ENCODE measurements at places on chromosomes 7 and 10.
A peak's percentile ranks its signal among the peaks of the same experiment; 100 is the strongest.

- DNase-seq = no peak
These were observed 82.1 kb upstream of the HPS1 start for GRCh38 chr10:98528805-98529183.

DNA sequence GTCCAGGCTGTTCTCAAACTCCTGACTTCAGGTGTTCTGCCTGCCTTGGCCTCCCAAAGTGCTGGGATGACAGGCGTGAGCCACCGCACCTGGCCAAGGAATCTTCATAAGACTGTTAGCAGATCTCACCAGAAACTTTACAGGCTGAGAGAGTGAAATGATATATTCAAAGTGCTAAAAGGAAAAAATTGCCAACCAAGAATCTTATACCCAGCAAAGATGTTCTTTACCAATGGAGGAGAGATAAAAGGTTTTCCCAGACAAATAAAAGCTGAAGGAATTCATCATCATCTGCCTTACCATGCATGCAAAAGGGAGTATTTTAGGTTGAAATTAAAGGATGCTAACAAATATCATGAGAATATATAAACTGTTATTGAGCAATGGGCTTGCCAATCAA lies 23.6 kb downstream of the GIMAP7 start:
- DNase-seq = no peak

DNA sequence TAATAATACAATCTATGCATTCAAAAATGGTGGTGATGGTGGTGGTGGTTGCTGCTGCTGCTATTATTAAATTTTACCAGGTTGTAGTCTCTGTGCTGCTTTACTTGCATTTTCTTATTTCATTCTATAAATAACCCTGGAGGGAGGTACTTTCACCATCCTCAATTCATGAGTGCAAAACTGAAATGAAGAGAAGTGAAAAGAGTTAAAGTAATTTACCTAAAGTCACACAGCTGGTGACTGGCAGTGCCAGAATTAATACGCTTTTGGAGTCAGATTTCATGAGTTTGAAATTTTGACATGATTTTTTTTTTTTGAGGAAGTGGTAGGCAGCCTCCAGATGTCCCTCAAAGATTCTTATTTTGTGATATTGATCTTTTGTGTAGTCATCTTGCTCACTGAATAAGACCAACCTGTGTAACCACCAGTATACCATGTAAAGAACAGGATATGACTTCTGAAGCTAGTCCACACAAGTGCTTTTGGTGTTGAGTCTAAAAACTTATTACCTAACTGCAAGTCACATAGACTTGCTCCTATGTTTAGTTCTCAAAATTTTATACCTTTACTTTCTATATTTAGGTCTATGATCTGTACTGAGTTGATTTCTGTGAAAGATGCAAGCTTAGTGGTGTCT lies 218.8 kb downstream of the ZWINT start:
- no peak for DNase-seq

GRCh38 chr10:120017733-120018417 lies 125.3 kb downstream of the SEC23IP start:
- no peak for DNase-seq

- no peak for DNase-seq
These were observed 47.4 kb upstream of the GNAI1 start for GRCh38 chr7:80087051-80087770.

- no peak for DNase-seq
These were observed 114.6 kb upstream of the LRRTM3 start for GRCh38 chr10:66811211-66811610.

GRCh38 chr10:47383261-47384147 lies 589 bp downstream of the ZNF488 start:
- no peak for DNase-seq

- DNase-seq = no peak
These were observed 7.3 kb upstream of the GRIFIN start for GRCh38 chr7:2483494-2483893.

GRCh38 chr10:13922586-13922985 lies 335.8 kb downstream of the PRPF18 start:
- no peak for DNase-seq

DNA sequence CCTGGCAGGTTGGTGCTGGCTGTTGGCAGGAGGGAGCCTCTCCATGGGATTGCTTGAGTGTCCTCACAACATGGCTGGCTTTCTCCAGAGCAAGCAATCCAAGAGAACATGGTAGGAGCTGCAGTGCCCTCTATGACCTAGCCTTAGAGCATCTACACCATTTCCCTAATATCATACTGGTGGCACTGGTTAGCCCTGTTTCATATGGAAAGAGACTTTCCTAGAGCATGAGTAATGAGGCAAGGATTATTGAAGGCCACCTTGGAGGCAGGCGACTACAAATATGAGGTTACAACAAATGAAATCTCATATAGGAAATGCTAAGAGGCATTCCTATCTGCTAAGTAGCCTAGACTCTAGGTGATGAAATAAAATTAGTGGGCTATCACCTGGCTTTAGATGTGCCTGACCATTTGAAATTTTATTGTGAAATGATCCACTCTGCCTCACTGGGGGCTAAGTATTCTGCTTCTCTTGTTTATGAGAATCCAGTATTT lies 153.6 kb downstream of the RGS10 start:
- DNase-seq = no peak

GRCh38 chr7:26307226-26307625 lies 15.6 kb downstream of the SNX10 start:
- no peak for DNase-seq

- DNase-seq = no peak
These were observed 189.8 kb downstream of the JCAD start for GRCh38 chr10:29869593-29869992.

DNA sequence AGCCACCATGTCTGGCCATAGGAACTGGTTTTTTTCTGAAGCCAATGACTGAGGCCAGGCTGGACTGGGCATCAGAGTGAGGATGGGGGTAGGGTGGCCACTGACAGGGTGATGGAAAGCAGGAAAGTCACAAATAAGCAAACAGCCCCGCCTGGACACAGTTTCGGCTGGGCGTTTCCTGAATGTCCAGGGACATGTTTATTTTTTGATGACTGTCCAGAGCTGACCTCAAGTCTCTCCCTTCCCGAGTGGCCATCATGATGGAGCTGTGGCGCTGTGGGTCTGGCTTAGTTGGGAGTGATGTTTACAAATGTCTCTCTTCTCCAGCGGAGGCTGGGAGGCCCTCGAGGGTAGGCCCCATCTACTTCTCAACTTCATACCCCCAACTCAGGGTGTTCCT lies 37.1 kb upstream of the COMTD1 start:
- DNase-seq = no peak

DNA sequence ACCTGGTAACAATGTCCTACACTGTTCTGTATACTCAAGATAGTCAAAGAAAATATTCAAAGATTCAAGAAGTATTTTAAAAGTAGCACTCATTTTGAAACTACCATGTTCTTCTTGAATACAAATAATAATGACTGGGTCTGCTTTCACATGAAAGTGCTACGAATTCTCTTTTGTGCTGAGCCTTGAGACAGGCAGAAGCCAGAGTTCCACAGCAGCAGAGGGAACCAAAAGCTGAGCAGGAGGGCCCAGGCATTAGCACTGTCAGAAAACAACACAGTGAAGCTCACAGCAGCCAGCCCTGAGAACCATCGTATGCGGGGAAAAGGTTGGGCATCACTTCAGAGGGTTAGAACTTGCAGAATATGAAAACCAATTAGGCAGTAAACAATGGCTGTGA lies 38.9 kb downstream of the ANKMY2 start:
- no peak for DNase-seq

DNA sequence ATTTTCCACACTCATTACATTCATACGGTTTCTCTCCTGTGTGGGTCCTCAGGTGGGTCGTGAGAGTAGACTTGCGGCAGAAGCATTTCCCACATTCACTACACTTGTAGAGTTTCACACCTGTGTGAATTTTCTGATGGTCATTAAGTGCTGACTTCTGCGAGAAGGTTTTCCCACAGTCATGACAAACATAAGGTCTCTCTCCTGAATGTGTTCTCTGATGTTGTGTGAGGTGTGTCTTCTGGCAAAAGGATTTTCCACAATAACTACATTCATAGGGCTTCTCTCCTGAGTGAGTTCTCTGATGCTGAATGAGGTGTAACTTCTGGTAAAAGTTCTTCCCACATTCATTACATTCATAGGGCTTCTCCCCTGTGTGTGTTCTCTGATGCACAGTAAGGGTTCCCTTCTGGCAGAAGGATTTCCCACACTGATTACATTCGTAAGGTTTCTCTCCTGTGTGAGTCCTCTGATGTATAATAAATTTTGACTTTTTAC lies 15.1 kb downstream of the ZNF12 start:
- no peak for DNase-seq

GRCh38 chr7:129144095-129144833 lies at the start of gene TSPAN33:
Gene TSPAN33, plus strand, starts transcription at chr7:129144707. Its CDS starts 274 bp downstream, at chr7:129144981.
- peak; percentile 57 for DNase-seq

GRCh38 chr10:45442251-45442650 lies 68.2 kb downstream of the ALOX5 start:
- no peak for DNase-seq

- no peak for DNase-seq
These were observed 55.9 kb upstream of the ADRB1 start for GRCh38 chr10:113987805-113988204.

DNA sequence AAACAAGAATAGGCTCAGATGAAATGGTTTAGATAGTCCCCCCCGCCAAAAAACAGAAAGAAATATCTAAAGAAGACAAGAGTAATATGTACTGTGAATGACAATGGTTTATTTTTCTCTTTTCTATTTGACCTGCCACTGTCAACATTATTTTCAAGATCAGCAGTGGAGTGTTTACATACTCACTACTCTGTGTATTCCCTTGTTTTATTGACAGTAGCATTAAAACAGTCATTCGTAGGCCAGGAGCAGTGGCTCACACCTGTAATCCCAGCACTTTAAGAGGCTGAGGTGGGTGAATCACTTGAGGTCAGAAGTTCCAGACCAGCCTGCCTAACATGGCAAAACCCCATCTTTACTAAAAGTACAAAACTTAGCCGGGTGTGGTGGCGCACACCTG lies 245.3 kb upstream of the SLC26A5 start:
- DNase-seq = no peak

- DNase-seq = peak; percentile 9
These were observed 16.4 kb upstream of the ABCA13 start for GRCh38 chr7:48154792-48155413.

GRCh38 chr10:82438277-82438676 lies 563.3 kb downstream of the NRG3 start:
- no peak for DNase-seq

GRCh38 chr10:91690996-91691676 lies 58.3 kb upstream of the PPP1R3C start:
- DNase-seq = no peak

DNA sequence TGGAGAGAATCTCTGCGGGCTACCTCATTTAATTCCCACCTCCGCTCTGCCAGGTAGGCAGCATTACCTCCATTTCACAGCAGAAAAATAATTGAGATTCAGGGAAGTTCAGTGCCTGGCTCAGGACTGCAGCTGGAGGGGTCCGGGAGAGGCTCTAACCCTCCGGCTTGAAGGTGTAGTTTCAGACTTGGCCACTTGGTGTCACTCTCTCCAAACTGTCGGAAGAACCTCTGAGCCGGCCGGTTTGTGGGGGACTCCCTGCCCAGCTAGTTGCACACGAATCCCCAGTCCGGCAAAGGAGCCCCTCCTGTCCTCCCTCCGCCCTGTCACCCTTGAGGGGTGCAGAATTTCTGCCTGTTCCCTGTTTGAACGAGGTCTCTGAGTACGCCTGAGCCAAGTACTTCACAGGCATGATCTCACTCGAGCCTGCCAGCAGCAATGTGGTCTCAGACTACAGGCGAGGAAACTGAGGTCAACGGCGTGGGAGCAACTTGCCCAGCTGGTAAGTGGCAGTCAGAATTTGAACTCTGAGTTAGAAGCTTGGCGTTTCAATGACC lies 144.7 kb upstream of the ZNF716 start:
- DNase-seq = no peak

- no peak for DNase-seq
These were observed 89.0 kb downstream of the UNCX start for GRCh38 chr7:1321411-1322239.

DNA sequence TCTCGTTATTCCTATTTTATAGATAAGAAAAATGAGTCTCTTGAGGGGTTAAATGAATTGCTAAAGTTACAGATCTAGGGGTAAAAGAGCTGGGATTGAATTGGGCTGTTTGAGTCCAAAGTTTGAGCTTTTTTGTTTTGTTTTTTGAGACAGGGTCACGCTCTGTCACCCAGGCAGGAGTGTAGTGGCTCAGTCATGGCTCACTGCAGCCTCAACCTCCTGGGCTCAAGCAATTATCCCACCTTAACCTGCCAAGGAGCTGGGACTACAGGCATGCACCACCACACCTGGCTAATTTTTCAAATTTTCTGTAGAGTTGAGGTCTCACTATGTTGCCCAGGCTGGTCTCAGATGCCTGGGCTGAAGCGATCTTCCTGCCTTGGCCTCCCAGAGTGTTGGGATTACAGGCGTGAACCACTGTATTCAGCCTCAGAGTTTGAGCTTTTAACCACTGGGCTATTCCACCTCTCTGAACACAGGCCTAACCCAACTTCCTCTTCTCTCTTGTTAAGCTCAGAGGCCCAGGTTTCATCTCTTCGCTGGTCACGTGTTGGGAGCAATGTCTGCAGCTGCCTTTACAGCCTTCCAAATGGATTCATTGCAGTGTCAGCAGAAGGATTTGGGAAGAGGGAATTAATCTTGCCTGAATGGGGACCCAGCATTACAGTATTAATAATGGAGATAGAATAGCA lies 8.0 kb downstream of the SUFU start:
- DNase-seq = no peak

- DNase-seq = no peak
These were observed 81.0 kb upstream of the CACUL1 start for GRCh38 chr10:118835682-118836326.

- DNase-seq = no peak
These were observed 7.8 kb downstream of the MAD1L1 start for GRCh38 chr7:2224934-2225333.

DNA sequence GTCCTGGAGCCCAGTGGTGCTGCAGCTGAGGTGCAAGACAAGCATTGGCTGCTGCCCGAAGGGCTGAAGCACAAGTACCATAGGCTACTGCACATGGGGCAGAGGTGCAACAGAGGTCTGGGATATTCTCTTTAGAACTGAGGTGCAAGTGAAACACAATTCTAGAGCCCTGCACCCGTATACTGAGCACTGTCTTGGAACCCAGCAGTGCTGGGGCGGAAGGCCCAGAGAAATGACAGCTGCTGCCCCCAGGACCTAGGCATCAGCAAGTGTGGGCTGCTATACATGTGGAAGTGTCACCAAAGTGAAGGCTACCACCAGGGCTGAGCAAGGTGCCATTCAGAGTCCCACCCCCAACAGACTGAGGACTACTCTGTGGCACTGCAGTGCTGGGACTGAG lies 393.6 kb upstream of the STEAP1 start:
- no peak for DNase-seq

DNA sequence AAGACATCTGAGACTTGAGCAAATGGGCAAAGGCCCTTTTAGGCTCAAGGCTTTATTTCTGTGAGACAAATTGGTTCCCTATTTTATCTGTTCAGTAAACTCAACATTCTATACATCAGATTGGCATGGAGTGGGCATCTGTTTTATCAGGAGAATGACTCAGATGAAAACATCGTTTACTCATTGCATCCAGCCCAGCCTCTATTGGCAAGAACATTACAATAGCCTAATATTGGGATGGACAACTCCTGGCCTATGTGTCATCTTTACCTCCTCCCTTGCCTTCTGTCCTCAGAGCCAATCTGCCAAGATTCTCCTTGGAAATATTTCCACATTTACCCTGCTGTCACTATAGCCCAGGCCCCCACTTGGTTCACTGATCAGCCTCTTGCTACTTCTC lies 5.5 kb upstream of the BLNK start:
- no peak for DNase-seq

GRCh38 chr10:14772399-14772798 lies 2.3 kb downstream of the FAM107B start:
- DNase-seq = no peak
